Epithelial cell of esophagus (primary cell): ENCODE measurements at places on chromosomes 1 and 21.
A peak's percentile ranks its signal among the peaks of the same experiment; 100 is the strongest.

GRCh38 chr1:99557546-99558202 lies 88.2 kb upstream of the PALMD start:
- peak; percentile 83 for DNase-seq

- DNase-seq = no peak
Observed at GRCh38 chr1:238537641-238538040, 646.9 kb upstream of the ZP4 start.

DNA sequence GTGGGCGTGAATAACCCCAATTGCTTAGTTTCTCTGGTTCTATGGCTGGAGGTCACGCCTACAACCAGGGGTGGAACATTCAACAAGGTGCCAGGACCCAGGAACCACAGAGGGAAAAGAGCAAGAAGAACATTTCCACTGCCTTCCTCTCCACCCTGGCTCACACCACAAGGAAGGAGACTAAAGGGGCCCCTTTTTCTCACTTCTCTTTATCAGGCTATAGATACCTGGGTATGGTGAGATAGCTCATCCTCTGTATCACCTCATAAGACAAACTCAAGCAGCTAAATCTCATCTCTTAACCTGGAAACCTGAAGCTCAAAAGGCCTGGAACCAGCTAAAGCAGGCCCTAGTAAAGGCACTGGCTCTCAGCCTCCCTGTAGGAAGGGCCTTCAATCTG lies 438.8 kb upstream of the OLFM3 start:
- no peak for DNase-seq

DNA sequence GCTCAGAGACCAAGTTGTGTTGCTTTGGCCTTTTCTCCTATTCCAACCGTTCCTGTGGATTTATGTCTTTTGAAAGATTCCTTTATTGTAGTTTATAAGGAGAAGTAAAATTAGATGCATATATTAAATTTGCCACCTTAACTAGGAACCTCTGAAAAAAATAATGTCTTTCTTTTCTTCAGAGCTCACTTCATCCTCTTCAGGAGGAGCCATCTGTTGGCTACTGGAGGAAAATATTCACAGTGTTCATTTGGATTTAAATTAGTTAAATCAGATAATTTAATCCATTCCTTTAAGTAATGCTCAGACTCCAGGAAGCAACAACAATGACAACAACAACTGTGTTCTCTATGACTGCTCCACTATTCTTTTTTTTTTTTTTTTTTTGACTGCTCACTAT lies 164.0 kb downstream of the FASLG start:
- no peak for DNase-seq

- DNase-seq = no peak
Observed at GRCh38 chr1:43432171-43432860, 21.4 kb downstream of the HYI start.

DNA sequence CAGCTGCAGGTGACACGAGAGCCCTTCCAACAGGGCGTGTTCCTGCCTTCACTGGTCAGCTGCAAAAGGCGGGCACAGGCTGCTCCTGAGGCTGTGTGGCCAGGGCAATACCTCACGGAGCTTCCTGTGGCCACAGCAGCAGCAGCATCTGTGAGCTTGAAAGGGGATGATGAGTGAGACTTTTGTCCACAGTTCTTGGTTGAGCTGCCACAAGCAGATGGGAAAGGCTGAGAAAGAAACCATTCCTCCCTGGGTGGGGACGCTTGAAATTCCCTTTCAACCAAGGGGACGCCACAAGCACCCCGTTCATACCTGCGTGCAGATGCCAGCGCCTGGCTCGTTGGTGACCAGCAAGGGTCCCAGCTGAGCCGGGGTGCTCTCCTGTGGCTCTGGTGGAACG lies 37.6 kb downstream of the B3GALT5 start:
- no peak for DNase-seq

GRCh38 chr1:199549421-199549820 lies 478.1 kb upstream of the NR5A2 start:
- DNase-seq = no peak

DNA sequence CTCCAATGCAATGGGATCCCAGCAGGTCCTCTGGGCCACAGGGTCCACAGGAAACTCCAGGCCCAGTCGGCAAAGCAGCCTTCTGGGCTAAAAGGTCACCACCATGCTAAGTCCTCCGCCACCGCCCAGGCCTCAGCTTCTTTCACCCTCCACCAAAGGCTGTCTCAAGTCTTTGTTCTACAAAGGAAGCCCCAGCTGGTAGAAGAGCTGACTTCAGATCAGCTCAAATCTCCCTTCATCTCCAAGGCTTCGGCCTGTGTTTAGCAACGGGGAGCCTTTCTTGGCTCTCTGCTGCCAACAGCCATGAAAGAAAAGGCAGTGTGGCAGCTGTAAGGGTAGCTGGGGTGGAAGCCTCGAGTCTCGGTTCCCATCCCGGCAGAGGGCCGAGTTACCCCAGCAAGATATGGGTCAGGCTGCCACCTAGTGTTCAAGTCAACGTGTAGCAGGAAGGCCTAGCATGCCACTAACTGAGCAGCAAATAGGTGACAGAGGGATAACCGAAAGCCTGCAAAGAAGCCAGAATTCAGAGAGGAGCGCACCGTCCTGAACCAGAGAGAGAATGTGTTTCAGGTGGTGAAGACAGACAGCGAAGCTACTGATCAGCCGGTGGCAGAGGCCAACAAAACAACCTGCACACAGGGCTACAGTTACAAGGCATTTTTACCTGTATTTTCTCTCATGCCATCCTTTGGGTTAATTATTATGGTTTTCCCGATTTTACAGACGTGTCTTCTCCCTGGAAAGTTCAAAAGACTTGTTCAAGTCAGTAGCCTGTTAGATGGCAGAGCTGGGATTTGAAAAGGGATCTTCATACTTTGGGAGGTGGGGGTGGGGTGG lies 26.8 kb upstream of the CRNN start:
- DNase-seq = peak; percentile 81

- DNase-seq = no peak
Observed at GRCh38 chr1:115170961-115171392, 81.7 kb upstream of the TSPAN2 start.

- DNase-seq = no peak
Observed at GRCh38 chr1:27687906-27688305, 15.9 kb upstream of the IFI6 start.

GRCh38 chr1:19343617-19344350 lies 31.7 kb downstream of the SLC66A1 start:
- DNase-seq = no peak

DNA sequence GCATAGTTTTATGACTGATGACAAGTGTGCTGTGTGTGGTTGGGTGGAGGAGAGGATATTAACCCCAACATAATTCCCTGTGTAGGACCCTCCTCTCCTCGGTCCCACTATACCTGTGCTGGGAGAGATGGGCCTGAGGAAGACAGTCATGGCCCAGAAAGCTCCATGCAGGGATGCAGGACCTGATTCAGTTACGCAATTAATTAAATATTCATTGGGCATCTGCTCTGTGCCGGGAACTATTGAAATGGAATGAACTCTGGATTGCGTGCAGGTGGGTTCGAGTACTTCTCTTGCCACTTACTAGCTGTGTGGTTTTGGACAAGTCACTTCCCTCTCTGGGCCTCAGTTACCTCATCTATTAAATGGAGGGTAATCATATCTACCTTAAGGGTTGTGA lies 74.6 kb downstream of the CD247 start:
- no peak for DNase-seq

GRCh38 chr1:212450331-212450881 lies 17.7 kb downstream of the NENF start:
- no peak for DNase-seq

- DNase-seq = no peak
Observed at GRCh38 chr1:32250893-32251716, at the start of gene LCK. Gene LCK, plus strand, starts transcription at chr1:32251265. Its CDS starts 23,065 bp downstream, at chr1:32274330.

GRCh38 chr1:210475321-210475720 lies 146.6 kb downstream of the HHAT start:
- DNase-seq = no peak

- no peak for DNase-seq
Observed at GRCh38 chr1:204081791-204082513, 9.0 kb downstream of the SOX13 start.

GRCh38 chr1:247614625-247615024 lies 9.2 kb downstream of the OR2G3 start:
- no peak for DNase-seq

GRCh38 chr1:29303201-29304024 lies 67.1 kb downstream of the PTPRU start:
- DNase-seq = no peak

DNA sequence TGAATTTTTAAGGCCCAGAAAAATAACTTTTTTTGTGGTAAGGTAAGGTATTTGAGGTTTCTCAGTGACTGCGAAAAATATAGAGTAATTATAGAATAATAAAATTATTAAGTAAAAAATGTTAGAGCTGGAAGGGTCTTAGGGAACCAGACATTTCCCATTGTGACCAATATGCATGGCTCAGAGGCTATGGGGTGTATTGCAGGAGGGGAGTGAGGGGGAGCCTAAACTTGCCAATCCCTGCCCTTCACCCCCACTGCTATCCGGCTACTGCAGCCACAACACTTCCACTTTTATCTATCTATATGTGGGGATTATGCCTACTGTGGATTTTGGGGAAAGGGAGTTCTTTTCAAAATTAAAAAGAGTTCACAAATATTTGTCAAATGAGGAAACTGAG lies 7.6 kb upstream of the GADD45A start:
- DNase-seq = no peak

DNA sequence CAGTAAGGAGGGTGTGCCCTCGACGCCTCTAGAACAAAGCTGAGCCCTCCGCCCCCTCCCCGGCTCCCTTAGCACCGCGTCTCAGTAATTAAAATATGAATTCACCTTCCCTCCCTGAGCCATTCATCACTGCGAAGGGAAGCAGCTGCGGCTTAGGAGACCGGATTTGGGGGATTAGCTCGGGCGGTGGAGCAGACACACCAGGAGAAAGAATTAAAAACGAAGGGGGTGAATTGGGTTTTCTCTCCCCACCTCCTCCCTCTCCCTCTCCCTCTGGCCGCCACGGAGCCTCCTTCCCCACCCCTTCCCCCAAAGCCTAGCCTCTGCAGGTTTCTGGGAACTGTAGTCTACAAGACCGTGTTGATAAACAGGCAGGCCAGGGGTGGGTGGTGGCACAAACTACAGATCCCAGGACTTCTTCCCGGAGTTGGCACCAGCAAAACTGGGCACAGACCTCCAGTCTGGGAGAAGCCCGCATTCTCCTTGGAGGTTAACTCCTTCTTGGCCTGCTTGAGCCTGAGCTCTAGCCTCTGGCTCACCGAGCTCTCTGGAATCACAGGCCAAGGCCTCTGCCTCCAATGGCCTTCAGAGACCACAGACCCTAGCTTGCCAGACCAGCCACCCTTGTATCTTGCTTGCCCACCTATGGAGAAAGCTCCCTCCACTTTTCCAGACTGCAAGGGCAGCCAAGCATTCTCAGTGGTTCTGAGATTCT lies 10.8 kb downstream of the BLACAT1 start:
- DNase-seq = no peak

- DNase-seq = peak; percentile 64
Observed at GRCh38 chr1:9413071-9413876, 120.6 kb downstream of the SPSB1 start.

- no peak for DNase-seq
Observed at GRCh38 chr1:50163680-50164079, 55.0 kb downstream of the ELAVL4 start.

- no peak for DNase-seq
Observed at GRCh38 chr1:182563095-182563494, 26.0 kb downstream of the RNASEL start.

GRCh38 chr1:2212532-2213491 lies 15.3 kb upstream of the SKI start:
- peak; percentile 74 for DNase-seq

- no peak for DNase-seq
Observed at GRCh38 chr1:194341587-194341986, 1155.2 kb upstream of the B3GALT2 start.

DNA sequence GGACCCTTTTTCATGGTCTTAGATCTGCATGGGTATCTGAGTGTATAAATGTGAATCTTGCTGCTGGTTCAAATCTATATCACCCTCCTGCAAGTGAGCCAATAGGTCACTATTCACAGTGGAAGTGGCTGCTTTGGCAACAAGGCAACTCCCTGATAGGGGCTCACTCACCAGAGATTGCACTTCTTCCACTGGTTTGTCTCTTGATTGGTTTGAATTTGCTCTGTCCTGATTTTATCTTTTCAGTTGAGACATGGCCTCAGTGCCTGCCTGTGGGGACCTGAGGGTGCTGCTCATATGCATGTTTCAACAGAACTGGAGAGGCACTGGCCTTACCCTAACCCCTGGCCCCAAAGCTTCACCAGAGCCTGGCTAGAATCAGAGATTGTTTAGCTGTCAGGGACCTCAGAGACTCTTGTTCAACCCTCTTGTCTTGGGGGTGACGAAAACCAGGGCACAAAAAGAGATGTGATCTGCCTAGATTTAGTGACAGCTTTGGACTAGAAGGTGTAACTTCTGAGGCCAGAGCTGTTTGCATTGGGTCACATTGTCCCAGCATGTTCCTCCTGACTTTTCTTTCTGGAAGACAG lies 16.9 kb downstream of the AVPR1B start:
- no peak for DNase-seq

DNA sequence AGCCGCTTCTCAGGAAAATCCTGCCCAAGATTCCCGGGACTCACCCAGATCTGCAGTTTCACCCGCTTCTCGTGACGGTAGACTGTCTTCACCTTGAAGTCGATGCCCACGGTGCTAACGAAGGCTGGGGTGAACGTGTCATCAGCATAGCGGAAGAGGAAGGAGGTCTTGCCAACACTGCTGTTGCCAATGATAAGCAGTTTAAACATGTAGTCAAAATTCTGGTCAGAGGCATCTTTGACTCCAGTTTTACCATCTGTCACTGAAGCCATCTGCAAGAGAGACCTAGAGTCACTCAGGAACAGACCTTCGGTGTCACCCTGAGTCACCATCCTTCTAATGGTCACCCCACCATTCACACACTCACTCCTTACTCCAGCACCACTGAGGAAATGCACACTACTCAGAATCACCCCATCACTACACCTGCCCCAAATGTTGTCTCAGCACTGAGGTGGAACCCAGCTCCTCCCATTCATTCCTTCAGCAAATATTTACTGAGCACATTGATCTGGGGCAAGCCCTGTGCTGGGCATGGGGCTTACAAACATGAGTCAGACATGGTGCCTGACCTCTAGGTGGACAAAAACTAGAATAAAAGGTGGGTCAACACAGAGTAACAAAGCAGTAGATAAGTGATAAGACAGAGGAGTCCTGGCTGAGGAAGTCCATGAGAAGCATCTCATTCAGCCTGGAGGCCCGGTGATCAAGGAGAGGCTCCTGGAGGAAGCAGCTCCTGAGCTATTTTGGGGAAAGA lies 13.5 kb downstream of the RAB3B start:
- DNase-seq = no peak

- DNase-seq = no peak
Observed at GRCh38 chr1:88787023-88787903, 103.2 kb downstream of the PKN2 start.

GRCh38 chr1:170436928-170437327 lies 95.0 kb upstream of the GORAB start:
- no peak for DNase-seq
